ENCODE measurements at places on chromosomes 12 and 14. TPM values are rescaled to one million over a fixed set of nuclear protein-coding genes. Genes with fewer than 3 reads are reported as not detected.

DNA sequence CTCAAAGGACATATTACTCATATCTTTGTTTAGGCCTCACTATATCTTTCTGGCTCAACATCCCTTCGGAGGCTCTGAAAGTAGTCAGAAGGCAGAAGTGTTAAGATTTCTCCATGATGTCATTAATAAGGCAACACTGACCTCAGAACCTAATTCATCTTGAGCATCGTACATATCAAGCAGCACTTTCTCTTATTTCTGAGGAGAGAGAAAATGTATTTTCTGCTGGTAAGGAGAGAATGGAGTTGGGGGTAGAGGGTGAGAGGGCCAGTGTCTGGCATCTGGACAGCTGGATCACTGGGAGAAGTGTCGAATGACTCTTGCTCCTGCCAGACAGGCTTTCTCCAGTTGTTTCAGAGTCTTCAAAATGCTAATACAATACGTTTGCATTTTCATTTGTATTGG is 213.2 kb upstream of the PRICKLE1 start:
- no peak for DNase-seq

Gene ZDHHC22
- not detected for total RNA-seq

GRCh38 chr12:79614730-79615129 is 76.0 kb downstream of the PAWR start:
- peak; percentile 69 for DNase-seq

GRCh38 chr12:132329720-132330548 is 545 bp upstream of the GALNT9 start:
- DNase-seq = no peak

Gene DNAJC22
- 0.26 TPM for total RNA-seq

Gene CYP27B1
- total RNA-seq = 3.9 TPM

DNA sequence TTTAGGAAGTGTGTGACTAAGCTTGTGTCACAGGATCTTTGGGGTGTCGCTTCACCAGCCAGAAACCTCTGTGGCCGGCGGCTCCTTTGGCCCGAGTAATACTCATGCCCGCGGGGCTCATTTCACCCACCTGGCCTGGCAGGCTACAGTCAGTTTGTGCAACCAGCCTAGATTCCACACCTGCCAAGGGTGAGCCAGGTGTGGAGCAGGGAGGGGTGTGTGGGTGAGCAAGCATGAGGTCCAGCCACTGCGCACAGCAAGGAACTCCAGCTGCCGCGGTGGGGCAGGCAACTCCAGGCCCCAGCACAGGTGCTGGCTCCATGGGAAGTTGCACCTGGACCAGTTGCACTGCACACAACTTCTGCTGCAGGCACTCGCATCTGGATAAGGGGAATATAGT is 462.3 kb upstream of the LRFN5 start:
- no peak for DNase-seq

- DNase-seq = no peak
Observed at GRCh38 chr12:3219233-3219632, 142.1 kb downstream of the TSPAN9 start.

GRCh38 chr12:41956353-41956752 is 188.3 kb downstream of the GXYLT1 start:
- DNase-seq = no peak

Data from bronchial epithelial cell (primary cell).